ENCODE measurements at places on chromosomes 1 and 21.

- DNase-seq, result no peak
Observed at GRCh38 chr1:178564086-178564782, 51.3 kb downstream of the TEX35 start.

DNA sequence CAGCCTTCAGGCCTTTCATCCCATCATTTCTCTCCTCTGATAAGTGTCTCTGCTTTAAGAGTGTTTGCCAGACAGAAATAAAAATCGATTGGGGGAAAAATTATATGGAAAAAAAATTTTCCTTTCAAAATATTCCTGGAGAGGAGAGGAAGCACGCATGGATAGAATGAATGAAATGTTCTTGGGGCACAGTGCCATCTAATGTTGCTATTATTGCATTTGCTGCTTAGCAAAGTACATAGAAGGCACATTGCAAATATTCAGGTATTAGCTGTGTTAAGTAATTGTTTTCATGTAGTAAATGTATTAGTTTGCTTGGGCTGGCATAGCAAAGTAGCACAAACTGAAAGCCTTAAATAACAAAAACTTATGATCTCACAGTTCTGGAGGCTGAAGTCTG lies 18.1 kb downstream of the B3GALT5 start:
- no peak for DNase-seq

DNA sequence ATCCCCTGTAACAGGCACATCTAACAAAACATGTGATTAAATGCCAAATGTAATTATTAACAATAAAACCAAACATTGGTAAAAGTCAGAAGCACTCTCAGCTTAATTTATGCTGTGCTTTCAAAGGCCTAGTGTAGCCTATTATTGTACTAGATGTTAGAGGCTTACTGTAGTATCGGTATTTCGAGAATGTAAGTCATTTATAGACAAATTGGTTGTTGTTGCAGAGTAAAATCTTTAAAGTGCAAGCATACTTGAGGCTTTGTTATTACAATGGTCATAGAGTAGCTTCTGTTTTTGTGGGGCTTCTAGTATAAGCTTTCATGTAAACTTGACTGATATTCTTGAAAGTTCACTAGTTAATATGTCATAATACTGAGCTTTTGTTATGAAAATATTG lies 965.8 kb downstream of the PLA2G4A start:
- no peak for DNase-seq

DNA sequence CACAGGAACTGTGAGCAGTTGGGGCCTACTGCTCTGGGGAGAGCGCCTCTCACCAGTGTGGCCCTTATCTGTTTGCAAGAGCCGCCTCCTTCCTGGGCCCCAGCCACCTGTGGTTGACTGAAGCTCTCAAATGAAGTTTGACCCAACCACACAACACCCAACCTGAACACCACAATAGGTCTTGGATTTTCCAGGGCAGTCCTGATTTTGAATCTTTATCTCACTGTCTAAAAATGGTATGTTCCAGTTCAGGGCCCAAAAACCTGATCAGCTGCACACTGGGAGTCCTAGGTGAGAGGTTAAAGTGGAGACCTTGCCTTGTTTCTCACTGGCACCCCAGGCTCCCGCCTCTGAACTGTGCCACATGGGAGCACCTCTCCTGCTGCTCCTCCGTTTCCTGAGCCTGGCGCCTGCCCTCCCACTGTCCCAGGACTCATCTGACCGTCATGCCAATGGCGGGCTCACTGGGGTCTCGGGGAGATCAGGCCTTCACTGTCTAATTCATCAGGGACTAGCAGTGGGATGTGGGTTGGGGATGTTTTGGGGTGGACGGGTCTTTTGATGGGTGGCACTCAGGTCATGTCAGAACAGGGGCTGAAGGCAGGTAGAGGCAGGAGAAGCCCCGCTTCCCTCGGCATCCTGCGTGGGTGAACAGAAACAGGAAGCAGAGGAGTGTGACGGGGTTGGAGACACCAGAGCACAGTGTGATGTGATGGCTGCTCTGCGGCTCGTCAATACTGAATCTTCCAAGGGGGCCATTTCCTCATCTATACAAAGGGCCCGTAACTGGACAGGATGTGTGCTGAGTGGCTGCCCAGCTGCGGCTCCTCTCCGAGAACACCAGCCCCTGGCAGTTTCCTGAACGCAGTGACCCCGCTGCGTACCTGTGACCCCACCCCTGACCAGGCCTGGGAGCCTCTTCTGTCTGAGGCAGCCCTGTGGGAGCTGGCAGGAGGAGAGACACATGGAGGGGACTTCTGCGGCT lies 59.6 kb upstream of the ITPKB start:
- no peak for DNase-seq

Measured in right renal cortex interstitium (tissue), 3 donors.